GM12878 (cell line): ENCODE measurements at places on chromosomes 7 and 10. TPM values are rescaled to one million over a fixed set of nuclear protein-coding genes. Genes with fewer than 3 reads are reported as not detected.

Gene EPO
- total RNA-seq, result 0.16 TPM in 1 of 2 replicates, not detected in the other

DNA sequence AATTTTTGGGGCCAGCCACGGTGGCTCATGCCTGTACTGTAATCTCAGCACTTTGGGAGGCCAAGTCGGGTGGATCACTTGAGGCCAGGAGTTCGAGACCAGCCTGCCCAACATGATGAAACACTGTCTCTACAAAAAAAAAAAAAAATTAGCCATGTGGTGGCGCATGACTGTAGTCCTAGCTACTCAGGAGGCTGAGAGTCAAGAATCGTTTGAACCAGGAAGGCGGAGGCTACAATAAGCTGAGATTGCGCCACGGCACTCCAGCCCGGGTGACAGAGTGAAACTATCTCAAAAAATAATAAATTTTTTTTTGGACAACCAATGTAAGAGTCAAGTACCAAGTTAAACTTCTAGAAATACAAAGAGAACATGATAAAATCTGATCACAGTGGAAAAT is 164.6 kb downstream of the AVL9 start:
- DNase-seq, result no peak
- no peaks in the 10 kb centered on the region for H3K27me3 ChIP-seq
- H3K36me3 ChIP-seq, result no peaks in the 10 kb centered on the region
- H3K4me1 ChIP-seq, result no peaks in the 10 kb centered on the region; the same call in 1 of the 2 replicates

DNA sequence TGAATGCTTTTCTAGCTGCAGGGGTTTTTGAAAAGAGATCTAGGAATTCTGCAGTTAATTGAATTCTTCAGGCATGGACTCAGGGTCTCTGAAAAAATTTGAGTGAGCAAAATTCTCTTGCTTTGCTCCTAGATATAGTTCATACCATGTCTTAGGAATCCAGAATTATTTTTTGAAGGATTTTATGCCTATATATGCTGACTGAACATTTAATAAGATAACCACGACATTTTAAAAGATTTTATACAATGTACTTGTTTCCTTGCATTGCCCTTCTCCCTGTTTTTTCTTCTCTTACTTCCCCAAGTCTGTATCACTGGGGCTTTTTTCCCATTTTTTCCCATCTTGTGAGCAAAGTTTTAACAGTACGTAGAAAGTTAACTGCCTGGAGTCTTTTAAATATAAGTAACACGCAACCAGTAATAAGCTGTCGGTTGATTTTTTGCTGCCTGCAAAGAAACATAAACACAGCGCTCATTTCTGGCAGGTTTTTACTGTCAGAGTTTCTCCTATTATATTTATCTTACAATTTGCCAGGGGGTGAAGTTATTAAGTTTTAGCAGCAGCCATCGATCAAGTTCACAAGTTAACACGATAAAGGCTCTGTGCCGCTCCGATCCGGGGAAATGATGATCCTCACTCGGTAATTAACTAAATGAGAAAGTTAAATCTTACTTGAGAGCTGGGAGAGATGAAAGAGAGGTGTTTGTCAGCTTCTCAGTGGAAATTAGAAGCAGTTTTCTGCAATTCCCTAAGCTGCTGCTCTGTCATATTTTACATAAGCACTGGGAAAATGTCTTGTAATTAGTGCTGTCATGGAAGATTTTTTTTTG is 81.0 kb downstream of the POLL start:
- H3K27me3 ChIP-seq, result no peaks in the 10 kb centered on the region
- H3K4me1 ChIP-seq, result no peaks in the 10 kb centered on the region
- no peak for DNase-seq
- no peaks in the 10 kb centered on the region for H3K36me3 ChIP-seq
- H3K4me3 ChIP-seq, result no peak overlapping the region

DNA sequence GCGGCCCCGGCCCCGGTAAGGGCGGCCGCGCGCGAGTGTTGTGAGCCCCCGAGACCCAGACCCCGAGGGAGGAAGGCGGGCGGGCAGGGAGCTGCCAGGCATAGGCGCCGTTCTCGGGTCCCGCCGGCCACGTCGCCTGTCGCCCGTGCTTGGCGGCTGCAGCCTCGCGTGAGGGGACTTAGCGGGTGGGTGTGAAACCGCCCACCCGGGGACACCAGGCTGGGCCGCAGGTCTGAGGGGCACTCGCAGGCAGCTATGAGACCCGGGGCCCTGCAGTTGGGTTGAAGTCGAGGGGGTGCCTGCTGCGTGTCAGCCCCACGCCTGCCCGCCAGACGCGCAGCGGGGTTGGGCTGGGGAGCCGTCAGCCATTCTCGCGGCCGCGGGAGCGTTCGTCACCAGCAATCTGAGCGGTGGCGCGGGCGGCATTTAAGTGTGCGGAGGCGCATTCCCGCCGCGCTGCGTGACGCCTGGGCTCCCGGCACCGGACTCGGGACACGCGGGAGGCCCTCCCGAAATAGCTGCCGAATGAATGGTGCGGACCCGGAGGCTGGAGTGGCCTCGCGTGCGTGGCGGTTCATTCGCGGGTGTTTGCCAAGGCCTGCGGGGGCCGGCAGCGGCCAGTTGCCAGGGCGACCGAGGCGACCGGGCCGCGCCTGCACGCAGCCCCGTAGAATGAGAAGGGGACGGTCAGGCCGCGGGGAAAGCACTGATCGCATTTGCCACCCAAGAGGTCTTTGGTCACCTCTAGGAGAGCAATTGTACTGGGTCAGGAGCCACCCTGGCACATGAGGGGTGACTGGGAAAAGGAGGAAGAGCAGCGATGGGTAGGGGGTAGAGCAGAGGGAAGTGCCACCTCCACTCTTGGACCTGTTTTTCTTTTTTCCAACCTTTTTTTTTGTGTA is 750 bp downstream of the ZNF398 start:
- H3K27ac ChIP-seq, result peak overlapping the region; percentile 94
- DNase-seq, result no peak
- H3K4me1 ChIP-seq, result peaks cover 5% of the 10 kb centered on the region
- no peaks in the 10 kb centered on the region for H3K27me3 ChIP-seq
- H3K36me3 ChIP-seq, result no peaks in the 10 kb centered on the region

- no peak for DNase-seq
- H3K27me3 ChIP-seq, result no peaks in the 10 kb centered on the region
- H3K4me1 ChIP-seq, result no peaks in the 10 kb centered on the region; the same call in 1 of the 2 replicates
- no peak overlapping the region for H3K4me3 ChIP-seq
Measured at GRCh38 chr10:124493214-124493882, 31.7 kb downstream of the LHPP start.

GRCh38 chr7:35565927-35566326 is 129.0 kb downstream of the HERPUD2 start:
- H3K27ac ChIP-seq, result no peak overlapping the region
- H3K27me3 ChIP-seq, result no peaks in the 10 kb centered on the region; the same call in 1 of the 2 replicates
- no peaks in the 10 kb centered on the region for H3K36me3 ChIP-seq

DNA sequence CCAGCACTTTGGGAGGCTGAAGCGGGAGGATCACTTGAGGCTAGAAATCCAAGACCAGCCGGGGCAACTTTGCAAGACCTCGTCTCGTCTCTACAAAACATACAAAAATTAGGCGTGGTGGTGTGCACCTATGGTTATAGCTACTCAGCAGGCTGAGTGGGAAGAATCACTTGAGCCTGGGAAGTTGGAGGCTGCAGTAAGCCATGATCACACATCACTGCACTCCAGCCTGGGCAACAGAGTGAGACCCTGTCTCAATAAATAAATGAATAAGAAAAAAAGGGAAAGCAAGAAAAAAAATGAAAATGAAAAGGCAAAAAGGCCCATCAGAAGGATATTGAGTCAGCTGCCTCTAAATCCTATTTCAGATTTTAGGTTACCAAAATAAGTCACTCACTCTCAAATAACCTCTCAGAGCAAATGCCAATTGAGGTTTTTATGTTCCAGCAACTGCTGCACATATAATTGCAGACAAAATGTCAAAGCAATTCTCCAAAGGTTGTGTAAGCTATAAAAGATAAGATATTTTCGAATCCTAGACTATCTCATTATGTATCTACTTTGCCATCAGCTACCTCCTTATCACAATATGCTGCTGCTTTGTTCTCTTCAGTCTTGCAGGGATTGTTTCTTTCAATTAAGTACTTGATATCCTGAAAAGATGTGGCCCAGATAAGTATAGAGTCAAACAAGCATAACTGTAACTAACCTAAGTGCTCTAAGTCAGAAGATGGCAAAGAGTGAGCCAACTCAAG is 4.7 kb downstream of the BAZ1B start:
- no peaks in the 10 kb centered on the region for H3K27me3 ChIP-seq
- DNase-seq, result no peak
- peaks cover 5% of the 10 kb centered on the region for H3K4me1 ChIP-seq
- peaks cover 29% of the 10 kb centered on the region; the same call in 1 of the 2 replicates for H3K36me3 ChIP-seq
- peak overlapping the region; percentile 23; the same call in 1 of the 2 replicates for H3K4me3 ChIP-seq

- H3K4me3 ChIP-seq, result no peak overlapping the region
- H3K36me3 ChIP-seq, result no peaks in the 10 kb centered on the region
- H3K27ac ChIP-seq, result no peak overlapping the region
- no peaks in the 10 kb centered on the region for H3K4me1 ChIP-seq
- no peaks in the 10 kb centered on the region for H3K27me3 ChIP-seq
Measured at GRCh38 chr7:14691597-14692203, 210.9 kb downstream of the DGKB start.

Gene SAP25
- 7.0 and 8.3 TPM in 2 replicates for total RNA-seq

DNA sequence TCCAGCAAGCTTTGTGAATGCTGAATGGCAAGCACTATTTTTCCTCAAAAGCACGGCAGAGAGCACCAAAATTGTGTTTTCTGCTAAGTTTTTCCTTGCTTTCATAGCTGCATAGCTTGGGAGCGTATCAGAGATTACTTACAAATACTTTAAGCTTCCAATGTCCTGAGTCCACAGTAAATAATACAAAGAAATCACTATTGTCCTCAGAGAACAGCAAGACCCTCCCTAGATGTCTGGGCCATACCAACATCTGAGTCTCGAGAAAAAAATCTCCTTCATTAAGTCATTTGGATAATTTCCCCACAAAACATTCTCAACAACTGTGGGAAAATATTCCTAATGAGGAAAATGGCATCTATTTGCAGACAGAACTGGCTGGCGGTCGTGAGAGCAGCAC is 41.7 kb downstream of the SGMS1 start:
- no peak for DNase-seq
- no peaks in the 10 kb centered on the region for H3K27me3 ChIP-seq
- no peak overlapping the region for H3K27ac ChIP-seq

Gene DDC
- not detected in 2 replicates for total RNA-seq

GRCh38 chr7:473211-473734 is 46.4 kb downstream of the PDGFA start:
- no peak for DNase-seq
- no peak overlapping the region for H3K27ac ChIP-seq
- H3K27me3 ChIP-seq, result no peaks in the 10 kb centered on the region

- DNase-seq, result no peak
- H3K4me3 ChIP-seq, result no peak overlapping the region
- H3K36me3 ChIP-seq, result no peaks in the 10 kb centered on the region
- H3K4me1 ChIP-seq, result no peaks in the 10 kb centered on the region; the same call in 1 of the 2 replicates
Measured at GRCh38 chr10:122113161-122113944, 124.4 kb downstream of the TACC2 start.
